ENCODE measurements at places on chromosomes 3 and 15.
A peak's percentile ranks its signal among the peaks of the same experiment; 100 is the strongest.

GRCh38 chr3:2141482-2141881 lies 42.8 kb downstream of the CNTN4 start:
- DNase-seq = no peak
- no peak overlapping the region for H3K4me3 ChIP-seq

DNA sequence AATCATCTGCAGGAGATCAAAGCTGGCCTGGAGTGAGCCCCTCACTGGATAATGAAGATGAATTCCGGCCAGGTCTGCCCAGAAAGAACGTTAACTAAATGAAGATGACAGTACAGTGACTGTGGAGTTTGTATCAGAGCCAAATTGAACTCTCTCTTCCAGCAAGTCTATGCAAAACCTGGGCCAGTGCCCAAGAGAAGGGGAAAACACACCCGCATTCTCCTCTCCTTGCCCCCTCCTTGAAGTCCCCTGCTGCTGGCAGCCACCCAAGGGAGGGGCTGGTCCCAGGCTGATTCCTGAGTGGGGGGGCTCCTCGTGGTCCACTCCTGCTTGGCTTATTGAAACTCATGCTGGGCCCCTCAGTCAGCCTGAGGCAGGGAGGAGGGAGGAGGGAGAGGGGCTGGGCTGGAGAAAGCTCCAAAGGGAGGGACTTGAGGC lies 155.7 kb downstream of the RAB11A start:
- no peaks in the 10 kb centered on the region for H3K36me3 ChIP-seq
- no peaks in the 10 kb centered on the region for H3K4me1 ChIP-seq
- no peak overlapping the region for H3K27ac ChIP-seq

- no peaks in the 10 kb centered on the region for H3K36me3 ChIP-seq
- H3K4me3 ChIP-seq = no peak overlapping the region
- H3K27me3 ChIP-seq = no peaks in the 10 kb centered on the region
- no peak overlapping the region for H3K27ac ChIP-seq
Observed at GRCh38 chr3:49720855-49721595, 1.5 kb upstream of the AMIGO3 start.

- H3K27ac ChIP-seq = no peak overlapping the region
- no peaks in the 10 kb centered on the region for H3K36me3 ChIP-seq
- DNase-seq = no peak
- H3K27me3 ChIP-seq = no peaks in the 10 kb centered on the region
Observed at GRCh38 chr15:64029633-64030032, 16.7 kb downstream of the DAPK2 start.

DNA sequence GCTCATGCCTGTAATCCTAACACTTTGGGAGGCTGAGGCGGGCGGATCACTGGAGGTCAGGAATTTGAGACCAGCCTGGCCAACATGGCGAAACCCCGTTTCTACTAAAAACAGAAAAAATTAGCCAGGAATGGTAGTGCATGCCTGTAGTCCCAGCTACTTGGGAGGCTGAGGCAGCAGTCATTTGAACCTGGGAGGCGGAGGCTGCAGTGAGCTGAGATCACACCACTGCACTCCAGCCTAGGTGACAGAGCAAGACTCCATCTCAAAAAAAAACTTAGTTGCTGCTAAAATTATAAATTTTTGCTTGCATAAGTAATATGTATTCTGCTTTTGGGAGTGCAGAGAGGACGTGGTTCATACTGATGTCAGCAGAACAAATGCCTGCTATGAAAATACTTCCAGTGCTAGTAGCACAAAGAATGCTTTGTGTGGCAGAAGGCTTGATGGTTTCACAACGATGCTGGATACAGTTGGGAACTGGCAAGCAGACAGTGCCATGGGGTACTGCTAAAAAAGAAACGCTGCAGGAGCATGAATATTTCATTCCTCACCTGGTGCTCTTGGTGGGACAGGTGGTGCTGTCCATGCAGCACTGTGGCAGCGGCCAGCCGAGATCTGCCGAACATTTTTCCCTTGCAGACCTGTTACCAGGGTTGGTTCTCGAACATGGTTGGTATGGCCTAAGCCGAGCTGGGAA lies 31.1 kb downstream of the FBXL22 start:
- peaks cover 5% of the 10 kb centered on the region for H3K4me1 ChIP-seq
- no peak for DNase-seq
- H3K36me3 ChIP-seq = peaks cover 29% of the 10 kb centered on the region

GRCh38 chr15:58064082-58064979 lies 1.2 kb downstream of the ALDH1A2 start:
- H3K27me3 ChIP-seq = peaks cover 78% of the 10 kb centered on the region
- H3K36me3 ChIP-seq = no peaks in the 10 kb centered on the region
- no peak for DNase-seq

DNA sequence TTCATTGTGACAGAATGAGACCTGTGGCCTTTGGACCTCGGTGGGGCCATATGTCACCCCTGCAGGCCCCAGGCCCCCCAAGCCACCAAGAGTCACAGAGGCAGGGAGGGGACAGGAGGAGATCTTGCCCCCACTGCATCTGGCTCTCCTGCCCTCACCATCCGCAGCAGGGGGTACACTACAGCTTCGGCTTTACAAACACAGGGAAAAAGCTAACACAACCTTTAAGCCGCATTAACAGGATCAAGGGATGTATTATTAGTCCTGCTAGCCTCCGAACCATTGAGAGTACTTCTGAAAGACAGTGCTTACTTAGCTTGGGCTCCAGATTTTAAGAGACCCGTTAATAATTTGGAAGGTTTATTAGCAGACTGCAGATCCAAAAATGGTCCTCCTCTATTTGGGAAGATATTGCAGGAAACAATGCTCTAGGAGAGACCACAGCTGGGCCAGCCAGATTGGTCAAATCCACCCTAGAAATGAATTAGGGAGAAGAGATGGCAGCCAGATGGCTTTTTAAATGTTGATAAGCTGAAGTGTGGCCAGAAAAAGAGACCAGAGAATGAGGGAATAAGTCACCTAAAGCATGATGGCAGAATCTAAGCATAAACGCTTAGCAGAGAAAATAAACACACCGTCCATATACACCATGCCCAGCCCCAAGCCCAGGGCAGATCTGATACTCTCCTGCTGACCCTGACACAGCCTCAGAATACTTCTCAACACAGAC lies 31.5 kb downstream of the SRGAP3 start:
- H3K4me1 ChIP-seq = peaks cover 20% of the 10 kb centered on the region
- no peak overlapping the region for H3K27ac ChIP-seq
- no peak overlapping the region for H3K4me3 ChIP-seq

- H3K36me3 ChIP-seq = no peaks in the 10 kb centered on the region
- H3K27ac ChIP-seq = peak overlapping the region; percentile 74
- DNase-seq = peak; percentile 89
- H3K27me3 ChIP-seq = no peaks in the 10 kb centered on the region
- H3K4me3 ChIP-seq = no peak overlapping the region
- H3K4me1 ChIP-seq = peaks cover 20% of the 10 kb centered on the region
Observed at GRCh38 chr3:101902041-101902440, 52.7 kb downstream of the NFKBIZ start.

DNA sequence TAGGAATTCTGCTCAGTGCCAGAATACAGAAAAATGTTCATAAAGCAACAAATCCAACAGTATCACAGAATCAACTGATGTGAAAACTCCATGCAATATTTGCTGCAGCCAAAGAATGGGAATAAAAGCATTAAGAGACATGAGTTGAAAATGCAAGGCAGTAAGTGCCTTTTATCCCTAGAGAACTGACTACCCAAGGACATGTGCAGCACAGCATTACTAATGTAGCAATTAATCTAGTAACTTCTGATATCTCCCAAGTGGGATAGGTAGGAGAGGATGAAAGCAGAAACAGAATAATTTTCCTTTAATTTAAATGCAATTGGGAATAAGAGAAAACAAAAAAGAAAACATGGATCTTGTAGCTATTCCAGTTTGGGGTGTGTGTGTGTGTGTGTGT lies 497.5 kb upstream of the CBLB start:
- no peak overlapping the region for H3K4me3 ChIP-seq
- no peaks in the 10 kb centered on the region for H3K36me3 ChIP-seq
- no peak overlapping the region for H3K27ac ChIP-seq
- no peaks in the 10 kb centered on the region for H3K4me1 ChIP-seq
- no peaks in the 10 kb centered on the region for H3K27me3 ChIP-seq

DNA sequence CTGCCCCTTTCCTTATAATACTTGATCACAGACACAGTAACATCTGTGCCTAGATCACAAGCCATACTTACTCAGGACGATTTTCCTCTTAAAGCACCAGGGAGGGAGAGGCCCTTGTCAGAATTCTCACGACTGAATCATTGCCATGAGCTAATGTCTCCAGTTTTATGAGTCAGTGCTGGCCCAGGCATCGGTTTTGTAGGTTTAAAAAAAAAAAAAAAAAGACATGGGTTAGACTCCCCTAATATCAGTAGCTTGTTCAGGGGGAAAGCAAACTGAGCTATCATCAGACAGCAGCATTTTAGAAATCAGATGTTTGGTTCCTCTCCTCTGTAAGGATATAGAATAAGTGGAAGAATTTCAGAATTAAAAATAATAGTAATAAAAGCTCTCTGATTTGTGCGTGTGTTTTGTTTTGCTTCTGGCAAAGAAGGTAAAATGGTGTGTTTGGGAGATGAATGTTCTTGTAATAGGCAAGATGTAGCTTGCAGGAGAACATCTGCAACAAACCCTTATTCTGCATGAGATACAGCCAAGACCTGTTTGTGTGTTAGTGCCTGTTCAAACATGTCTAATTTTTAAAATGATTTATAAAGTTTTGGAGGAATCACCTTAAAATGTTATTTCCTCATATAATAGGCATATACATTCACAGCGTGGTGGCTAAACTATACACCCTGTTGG lies 193.6 kb downstream of the TP63 start:
- H3K4me1 ChIP-seq = peaks cover 9% of the 10 kb centered on the region
- H3K4me3 ChIP-seq = no peak overlapping the region
- DNase-seq = peak; percentile 95
- no peaks in the 10 kb centered on the region for H3K36me3 ChIP-seq
- peak overlapping the region; percentile 42 for H3K27ac ChIP-seq

GRCh38 chr3:61066800-61067199 lies 184.5 kb downstream of the FHIT start:
- no peaks in the 10 kb centered on the region for H3K4me1 ChIP-seq
- no peaks in the 10 kb centered on the region for H3K36me3 ChIP-seq
- no peak overlapping the region for H3K27ac ChIP-seq
- no peak for DNase-seq
- no peaks in the 10 kb centered on the region for H3K27me3 ChIP-seq

DNA sequence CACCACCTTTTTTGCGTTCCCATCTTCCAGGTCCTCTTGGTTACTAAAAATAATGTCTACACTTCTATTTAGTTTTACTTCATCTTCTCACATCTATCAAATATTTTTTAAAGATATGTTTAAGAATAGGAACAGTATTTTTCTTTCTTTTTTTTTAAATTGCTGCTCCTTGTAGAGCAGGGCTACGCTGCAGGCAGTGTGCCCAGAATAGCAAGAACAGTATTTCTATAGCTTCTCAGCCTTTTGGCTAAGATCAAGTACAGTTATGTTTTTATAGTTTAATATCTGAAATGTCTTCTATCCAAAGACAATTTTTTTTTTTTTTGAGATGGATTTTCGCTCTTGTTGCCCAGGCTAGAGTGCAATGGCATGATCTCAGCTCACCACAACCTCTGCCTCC lies 73.0 kb downstream of the MYO9A start:
- no peak overlapping the region for H3K27ac ChIP-seq
- H3K36me3 ChIP-seq = peaks cover 8% of the 10 kb centered on the region
- no peaks in the 10 kb centered on the region for H3K27me3 ChIP-seq
- DNase-seq = no peak

- H3K27ac ChIP-seq = no peak overlapping the region
- H3K4me3 ChIP-seq = no peak overlapping the region
- H3K4me1 ChIP-seq = peaks cover 13% of the 10 kb centered on the region
- no peak for DNase-seq
- H3K27me3 ChIP-seq = no peaks in the 10 kb centered on the region
Observed at GRCh38 chr3:22016197-22016596, 265.2 kb upstream of the ZNF385D start.
